ENCODE measurements at places on chromosomes 12 and 14.

GRCh38 chr14:106417224-106418049 lies 891.1 kb downstream of the TMEM121 start:
- DNase-seq, result peak; percentile 45

- DNase-seq, result no peak
Observed at GRCh38 chr12:13169272-13169671, 27.3 kb upstream of the EMP1 start.

GRCh38 chr12:92122941-92123779 lies 22.5 kb downstream of the BTG1 start:
- no peak for DNase-seq

DNA sequence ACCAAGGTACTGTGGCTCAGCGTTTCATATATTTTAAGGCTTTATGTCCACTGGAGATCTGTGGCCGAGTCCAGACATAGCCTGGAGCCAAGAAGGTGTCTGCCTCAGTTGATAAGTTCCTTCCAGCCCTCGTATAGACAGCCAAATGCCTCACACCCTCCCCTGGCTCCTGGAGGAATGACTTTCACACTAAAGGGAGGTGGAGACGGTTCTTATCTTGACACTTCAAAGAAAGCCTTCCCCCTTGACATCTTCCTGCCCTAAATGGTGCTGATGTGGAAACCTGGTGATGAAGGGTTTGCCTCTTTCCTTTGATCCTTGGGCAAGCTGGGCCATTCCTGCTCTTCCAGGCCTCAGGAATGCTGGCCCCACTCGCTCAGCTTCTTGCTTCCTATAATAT lies 474.8 kb upstream of the TBX3 start:
- no peak for DNase-seq

DNA sequence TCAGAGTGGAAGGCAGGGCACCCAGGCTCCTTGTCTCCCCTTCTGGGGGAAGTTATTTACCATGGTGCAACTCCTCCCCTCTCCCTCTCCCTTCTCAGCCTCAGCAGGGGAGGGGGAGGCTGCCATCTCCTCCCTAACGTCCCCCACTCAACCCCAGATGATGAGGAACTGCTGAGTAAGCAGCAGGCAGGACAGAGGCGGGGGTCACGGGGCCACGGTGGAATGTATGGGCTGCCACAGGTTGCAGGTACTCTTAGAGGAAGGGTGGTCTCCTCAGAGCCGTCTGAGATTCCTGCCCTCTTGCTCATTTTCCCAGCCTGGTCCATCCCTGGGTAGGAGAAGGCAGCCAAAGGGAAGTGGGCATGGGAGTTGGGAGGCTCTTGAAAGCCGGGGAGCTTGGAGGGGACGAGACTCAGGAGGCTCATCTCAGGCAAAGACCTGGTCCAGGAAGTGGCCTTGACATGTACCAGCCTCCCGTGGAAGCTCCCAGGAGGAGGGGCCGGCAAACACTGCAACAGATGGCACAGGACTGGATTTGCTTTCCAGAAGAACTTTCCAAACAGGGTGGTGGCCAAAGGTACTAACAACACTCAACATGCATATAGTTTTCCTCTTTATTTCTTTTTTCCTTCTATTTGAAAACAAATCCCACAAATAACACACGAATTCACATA lies 19.0 kb downstream of the RIN3 start:
- DNase-seq, result no peak

- DNase-seq, result no peak
Observed at GRCh38 chr12:114751712-114752111, 67.7 kb upstream of the TBX3 start.

- DNase-seq, result no peak
Observed at GRCh38 chr14:22878271-22879246, 4.5 kb upstream of the REM2 start.

GRCh38 chr12:89082370-89082753 lies 269.9 kb downstream of the DUSP6 start:
- DNase-seq, result no peak

- DNase-seq, result no peak
Observed at GRCh38 chr12:45433441-45433868, 217.6 kb downstream of the ANO6 start.
